ENCODE measurements at places on chromosomes 2 and 18.

DNA sequence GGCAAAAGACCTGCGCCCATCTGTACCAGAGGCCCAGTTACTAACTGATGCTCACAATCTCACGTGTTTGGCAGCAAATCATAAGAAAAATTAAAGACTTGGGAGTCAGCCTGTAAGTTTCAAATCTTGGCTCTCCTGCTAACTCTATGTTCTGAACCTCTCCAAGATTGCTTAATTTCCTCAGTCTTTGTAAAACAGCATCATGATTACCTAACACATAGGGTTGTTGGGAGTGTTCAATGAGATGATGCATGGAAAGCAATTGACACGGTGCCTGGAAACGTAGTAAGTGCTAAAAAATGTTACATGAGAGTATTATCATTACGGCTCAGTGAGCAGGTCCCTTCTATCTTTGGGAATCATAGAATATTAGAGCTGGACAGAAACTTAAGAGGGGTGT lies 497.6 kb upstream of the TCF4 start:
- no peak for DNase-seq

- no peak for DNase-seq
Measured at GRCh38 chr18:23689616-23690504, 607 bp downstream of the LAMA3 start.

DNA sequence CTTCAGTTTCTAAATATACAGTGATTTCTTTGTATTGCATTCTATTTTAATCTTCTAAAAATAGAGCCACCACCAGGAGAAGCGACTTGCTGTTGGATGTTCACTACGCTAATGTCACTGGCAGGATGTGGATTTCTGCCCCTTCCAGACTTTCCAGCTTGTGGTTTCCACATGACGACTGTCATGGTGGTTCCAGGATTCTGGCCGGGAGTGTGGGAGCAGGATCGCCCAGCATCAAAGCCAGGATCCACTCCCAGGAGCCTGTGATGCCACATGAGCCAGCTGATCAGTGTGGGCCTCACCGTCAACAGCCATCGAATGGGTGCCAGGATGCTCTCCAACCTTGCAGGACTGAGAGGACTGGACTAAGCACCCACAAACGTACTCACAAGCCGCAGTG lies 148.8 kb downstream of the HDAC4 start:
- no peak for DNase-seq

- DNase-seq: no peak
Measured at GRCh38 chr2:225276207-225276606, 123.3 kb upstream of the NYAP2 start.

DNA sequence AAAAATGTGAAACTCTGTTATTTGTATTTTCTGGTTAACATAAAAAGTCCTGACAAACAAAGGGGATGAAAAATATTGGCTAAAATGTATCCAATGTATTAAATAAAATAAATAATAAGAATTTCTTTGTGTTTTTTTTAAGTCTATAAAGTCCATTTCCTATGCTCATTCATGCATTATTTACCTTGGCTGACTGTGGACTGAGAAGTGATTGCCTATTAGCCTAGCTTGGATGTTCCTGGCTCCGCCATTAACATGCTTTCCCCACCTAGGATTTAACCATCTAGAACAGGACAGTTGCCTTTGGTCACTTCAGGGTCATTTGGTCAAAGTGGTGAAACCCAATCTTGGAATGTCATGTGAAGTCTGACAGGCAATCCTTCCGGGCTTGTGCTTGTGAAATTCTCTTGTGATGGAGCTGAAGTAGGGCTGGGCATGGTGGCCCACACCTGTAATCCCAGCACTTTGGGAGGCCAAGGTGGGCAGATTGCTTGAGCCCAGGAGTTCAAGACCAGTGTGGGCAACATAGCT lies 60.4 kb upstream of the TANC1 start:
- DNase-seq: no peak

DNA sequence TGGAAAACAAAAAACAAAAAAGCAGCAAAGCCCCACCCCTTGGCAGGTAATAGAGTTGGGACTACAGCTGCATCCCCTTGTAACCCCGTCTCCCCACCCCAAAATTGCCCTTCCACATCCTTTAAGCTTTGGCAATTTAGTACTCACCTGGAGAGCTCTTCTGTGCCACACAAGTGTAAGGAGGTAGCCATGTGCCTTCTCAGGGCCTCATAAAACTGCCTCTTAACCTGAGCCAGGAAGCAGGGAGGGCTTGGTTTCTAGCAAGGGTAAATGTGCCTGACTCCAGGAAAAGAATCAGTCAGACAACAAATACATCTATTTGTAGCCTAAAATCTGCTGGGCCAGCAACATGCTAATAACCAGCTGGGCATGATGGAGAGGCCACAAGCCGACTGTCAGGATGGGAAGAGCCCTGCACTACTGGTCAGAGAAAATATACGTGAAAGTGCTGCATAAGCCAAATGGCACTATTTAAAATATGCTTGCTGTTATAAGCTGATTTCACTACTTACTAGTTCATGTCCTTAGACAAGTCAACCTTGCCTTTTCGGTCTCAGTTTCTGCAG lies 46.3 kb downstream of the NOP58 start:
- DNase-seq: no peak

- DNase-seq: no peak
Measured at GRCh38 chr2:241103176-241103595, 1.1 kb upstream of the MTERF4 start.

GRCh38 chr2:232549655-232550353 lies 553 bp downstream of the TIGD1 start:
- DNase-seq: no peak

- DNase-seq: no peak
Measured at GRCh38 chr18:36308711-36309435, 11.4 kb downstream of the FHOD3 start.

GRCh38 chr2:16664809-16665747 lies 556 bp downstream of the CYRIA start:
- DNase-seq: no peak

DNA sequence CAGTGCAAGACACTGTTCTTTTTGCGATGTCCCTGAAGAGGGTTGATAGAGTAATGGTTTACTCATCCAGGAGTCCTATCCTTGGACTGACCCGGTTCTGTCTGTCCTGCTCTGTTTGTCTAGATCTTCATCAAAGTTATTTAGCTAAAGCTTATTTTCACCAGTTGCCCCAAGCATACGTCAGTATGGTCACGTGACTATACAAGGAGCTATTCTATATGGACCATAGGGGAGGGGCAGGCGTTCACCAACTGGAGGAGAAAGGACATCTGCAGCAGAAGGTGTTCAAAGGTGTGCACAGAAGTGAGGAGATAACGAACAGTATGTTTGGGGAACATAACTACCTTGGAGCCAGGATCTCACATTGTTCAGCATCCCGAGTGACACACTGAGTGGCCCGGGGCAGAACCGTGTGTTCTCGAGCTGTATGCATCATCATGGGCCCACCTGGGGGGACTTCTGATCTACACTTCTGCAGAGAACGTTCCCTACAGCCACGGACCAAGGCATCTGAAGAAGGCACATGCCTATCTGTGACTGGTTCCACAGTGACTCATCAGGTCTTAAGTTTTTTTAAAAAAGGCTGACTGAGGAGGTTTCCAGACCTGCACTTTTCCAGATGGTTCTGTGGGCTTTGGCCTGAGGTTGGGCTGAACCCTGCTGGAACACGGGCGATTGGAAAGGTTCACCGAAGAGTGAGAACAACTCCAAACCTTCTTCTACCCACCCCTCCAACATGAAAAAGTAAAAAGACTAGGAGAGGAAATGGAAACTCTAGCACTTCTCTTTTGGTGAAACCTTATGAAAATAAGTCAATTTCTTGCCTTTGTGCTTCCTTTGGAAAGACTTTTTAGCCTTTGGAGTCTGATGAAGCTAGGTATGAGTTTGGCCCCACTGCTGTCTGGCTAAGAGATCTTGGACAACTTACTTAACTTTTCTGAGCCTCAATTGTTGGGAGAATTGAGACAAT lies 68.6 kb upstream of the YWHAQ start:
- no peak for DNase-seq

DNA sequence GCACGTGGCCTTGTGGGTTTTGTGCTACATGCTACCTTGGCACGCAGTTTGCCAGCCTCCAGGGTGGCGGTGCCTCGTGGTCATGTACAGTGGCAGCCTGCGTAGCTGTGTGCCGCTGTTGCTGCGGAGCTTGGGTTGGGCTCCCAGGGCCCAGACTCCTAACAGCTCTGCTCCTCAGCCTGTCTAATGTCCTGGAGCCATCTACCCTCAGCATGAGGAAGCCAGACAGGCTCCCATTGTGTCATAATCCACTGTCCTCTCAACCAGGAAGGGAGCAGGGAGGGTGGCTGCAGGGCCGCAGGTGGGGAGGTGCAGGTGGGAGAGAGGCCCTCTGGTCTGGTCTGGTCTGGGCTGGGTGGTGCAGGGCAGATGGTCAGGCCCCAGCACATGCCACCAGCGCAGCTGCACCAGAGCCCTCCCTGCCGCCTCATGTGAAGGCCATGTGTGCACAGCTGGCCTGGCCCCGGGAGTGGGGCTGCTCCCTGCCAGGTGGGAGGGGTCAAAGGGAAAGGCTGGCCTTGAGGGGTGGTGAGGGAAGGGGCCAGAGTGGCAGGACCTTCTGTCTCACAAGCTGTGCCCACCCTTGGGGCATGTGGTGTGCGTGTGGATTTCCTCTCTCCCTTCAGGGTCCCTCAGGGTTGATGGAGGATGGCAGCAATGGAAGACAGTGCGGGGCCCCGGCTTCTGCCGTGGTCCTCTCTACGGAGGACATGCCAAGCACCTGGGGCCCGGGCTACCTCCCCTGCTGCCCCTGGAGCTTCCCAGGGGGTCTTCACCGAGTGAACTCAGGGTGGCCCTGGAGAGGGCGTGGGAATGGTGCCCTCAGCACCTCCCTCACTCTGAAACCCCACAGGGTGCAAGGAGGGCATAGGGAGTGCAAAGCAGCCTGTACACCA lies 4.8 kb downstream of the ATOH8 start:
- DNase-seq: peak; percentile 86

GRCh38 chr2:217489145-217489960 lies 513.4 kb downstream of the TNS1 start:
- peak; percentile 85 for DNase-seq

DNA sequence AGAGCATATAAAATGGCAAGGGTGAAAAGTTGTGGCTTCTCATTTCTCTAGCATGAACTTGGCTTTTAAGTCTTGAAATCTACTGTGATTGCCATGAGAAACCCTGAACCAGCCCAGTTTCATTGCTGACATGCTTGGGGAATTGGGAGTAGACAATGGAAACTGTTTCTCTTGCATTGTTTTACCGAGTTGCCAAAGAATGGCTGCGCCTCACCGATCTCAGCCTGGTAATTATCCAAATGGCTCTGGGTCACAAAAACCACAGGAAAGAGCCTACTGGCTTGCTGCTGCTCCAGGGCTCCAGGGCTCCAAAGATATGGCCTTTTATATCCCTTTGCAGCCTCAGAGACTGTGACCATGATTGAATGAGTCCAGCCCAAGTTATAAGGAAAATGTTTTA lies 310.4 kb upstream of the NT5C1B start:
- no peak for DNase-seq

DNA sequence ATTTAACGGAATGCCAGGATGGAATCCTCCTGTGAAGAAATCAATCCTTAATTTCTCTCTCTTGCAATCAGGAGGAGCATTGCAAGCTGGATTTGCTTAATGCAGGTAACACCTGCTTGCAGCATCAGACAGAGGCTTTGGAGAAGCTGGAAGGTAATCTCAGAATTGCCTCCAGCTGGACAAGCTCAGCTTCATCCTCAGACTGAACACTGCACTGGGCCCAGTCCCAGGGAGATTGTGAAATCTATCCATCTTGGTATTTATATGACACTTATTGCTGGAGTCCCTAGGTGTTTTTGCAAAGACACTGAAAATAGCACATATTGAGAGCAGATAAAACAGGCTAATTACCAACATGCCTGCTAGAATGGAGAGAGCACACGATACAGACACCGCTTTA lies 179.4 kb upstream of the SESTD1 start:
- no peak for DNase-seq

DNA sequence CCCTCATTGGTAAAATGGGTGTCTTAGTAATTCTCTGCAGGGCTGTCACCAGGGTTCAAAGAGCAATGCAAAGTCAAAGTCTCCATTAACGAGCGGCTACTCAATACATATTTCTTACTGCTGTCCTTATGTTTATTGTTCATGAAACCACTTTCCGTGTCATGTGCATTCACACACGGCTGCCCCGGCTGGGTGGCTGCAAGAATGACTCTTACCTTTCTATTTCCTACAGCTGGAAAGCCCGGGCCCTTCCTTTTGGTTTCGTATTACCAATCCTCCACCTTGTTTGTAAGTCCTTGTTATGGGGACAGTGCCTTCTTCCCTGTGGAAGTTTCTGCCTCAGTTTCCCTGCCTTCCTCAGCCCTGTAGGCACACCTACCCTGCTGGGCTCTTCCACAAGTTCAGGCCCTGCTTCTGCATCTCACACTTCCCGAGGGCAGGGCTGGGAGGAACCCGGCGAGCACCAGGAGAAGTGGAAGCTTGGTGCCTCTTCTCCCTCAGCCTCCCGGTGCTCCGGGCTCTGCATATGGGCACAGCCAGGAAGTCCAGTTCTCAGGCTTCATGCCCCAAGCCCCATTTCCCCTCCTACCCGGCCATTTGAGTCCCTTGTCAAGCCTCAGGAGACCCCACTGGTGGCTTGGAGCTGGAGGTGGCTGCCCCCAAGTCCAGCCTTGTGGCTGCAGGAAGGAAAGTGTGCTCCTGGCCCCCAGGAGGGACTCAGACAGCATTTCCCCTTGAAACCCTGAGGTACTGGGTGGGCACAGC lies 18.7 kb upstream of the ACKR3 start:
- no peak for DNase-seq

- no peak for DNase-seq
Measured at GRCh38 chr2:84395820-84396219, 63.3 kb downstream of the SUCLG1 start.

DNA sequence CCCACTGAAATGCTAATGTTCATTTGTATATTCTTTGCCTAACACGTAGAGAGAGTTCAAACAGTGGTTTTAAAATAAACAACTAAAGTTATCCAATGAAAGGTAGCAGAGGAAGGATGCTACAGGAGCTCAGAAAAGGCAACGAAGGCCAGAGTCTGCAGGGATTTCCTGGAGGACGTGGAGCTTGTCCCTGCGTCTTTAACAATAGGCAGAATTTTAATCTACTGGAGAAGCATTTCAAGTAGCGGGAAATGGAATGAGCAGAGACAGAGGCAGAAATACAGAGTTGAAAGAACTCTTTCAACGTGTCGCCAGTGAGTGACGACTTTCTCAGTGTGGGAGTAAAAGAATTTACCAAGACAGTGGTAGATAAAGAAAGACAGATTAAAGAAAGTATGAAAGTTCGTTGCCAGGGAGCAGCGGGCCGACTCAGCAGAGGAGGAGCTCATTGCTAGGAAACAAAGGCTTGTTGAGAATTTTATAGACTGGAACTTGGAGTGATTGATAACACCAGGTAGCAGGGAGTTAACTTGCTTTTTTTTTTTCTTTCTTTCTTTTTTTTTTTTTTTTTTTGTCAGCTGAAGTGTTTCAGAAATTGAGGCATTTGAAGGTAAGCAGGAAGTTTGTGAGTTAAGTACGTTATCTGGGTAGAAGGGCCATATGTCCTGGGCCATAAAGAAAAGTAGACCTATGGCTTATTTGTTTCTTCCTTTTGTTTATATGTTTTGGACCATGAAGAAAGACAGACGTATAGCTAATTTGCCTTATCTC lies 625 bp upstream of the NBAS start:
- DNase-seq: peak; percentile 57

- no peak for DNase-seq
Measured at GRCh38 chr2:174051741-174052583, 86.8 kb upstream of the SP3 start.

GRCh38 chr18:59612381-59612780 lies 84.8 kb downstream of the CCBE1 start:
- DNase-seq: no peak

- DNase-seq: no peak
Measured at GRCh38 chr2:184814421-184814820, 216.1 kb downstream of the ZNF804A start.

Measured in DMS 273 treated with DMSO at 0.1 percent for 48 hours (cell line).